Stimulated activated naive CD4-positive, alpha-beta T cell (primary cell): ENCODE measurements at places on chromosomes 1 and 21.
A peak's percentile ranks its signal among the peaks of the same experiment; 100 is the strongest.

DNA sequence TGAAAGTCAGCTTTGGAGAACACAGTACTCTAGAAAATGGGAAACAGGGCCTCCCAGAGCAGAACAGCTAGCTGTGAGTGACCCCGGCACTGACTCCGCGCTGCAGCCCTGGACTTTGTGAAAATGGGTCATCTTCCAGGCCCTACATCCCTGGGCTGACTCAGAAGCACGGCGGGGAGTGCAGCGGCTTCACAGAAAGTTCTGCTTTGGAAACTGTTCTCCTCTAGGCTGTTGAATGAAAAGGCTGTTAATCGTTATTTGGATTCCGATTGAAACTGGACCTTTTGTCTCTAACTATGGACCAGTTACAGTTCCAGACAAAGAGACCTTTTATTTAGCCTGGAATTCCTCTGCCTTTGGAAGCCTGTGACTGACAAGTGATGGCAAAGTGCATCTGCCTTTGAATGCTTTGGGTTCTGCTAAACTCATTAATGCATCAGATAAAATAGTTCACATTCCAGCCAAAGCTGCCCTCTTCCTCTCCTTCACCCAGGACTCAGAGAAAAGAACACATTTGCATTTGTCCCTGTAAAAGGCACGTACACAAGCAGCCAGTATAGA, 144.9 kb upstream of the HOOK1 start:
- DNase-seq, result no peak

DNA sequence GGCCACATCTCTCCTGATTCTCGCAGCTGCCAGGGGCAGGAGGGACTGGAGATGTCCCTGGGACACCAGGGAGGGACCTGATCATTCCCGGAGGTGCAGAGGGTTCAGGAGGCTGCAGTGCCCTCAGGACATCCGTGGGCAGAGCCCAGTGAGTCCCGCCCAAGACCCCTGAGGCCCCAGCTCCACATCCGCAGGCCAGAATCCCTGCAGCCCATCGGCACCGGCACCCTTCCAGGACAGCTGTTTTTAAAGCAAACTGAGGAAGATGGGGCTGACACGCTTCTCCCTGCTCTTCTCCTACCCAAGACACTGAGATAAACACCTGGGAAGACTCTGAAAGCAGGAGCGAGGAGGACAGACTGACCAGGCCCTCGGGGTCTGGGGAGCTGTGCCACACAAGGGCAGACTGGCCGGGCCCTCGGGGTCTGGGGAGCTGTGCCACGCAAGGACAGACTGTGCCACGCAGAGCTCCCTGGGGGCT, 25.5 kb downstream of the SLC19A1 start:
- no peak for DNase-seq

- DNase-seq, result no peak
Measured at GRCh38 chr1:121558514-121558913, 373.7 kb downstream of the SRGAP2C start.

- no peak for DNase-seq
Measured at GRCh38 chr1:22257290-22258275, 114.7 kb upstream of the WNT4 start.

- peak; percentile 68 for DNase-seq
Measured at GRCh38 chr1:174964261-174964971, 35.3 kb upstream of the CACYBP start.

DNA sequence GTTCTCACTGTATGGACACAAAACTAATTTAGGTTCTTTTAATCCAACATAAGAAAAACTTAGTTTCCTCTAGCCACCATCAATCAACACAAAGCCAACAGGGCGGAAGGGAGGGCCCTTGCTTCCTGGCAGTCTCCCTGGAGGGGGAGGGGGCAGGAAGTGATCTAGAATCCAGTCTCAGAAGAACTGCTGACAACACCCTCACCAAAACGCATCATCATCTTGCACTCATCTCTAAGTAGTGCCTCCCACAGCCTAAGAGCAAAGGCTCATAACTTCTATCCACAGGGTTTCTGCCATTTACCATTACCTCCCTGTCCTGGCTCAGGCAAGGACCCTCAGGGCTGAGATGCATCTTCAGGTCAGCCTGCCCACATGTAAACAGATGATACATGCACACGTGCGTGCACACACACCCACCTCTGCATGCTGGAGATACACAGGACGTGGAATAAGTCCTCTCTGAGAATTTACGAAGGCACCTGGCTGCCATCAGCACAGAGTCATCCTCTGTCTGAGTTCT, 20.5 kb downstream of the HIVEP3 start:
- DNase-seq, result peak; percentile 86

DNA sequence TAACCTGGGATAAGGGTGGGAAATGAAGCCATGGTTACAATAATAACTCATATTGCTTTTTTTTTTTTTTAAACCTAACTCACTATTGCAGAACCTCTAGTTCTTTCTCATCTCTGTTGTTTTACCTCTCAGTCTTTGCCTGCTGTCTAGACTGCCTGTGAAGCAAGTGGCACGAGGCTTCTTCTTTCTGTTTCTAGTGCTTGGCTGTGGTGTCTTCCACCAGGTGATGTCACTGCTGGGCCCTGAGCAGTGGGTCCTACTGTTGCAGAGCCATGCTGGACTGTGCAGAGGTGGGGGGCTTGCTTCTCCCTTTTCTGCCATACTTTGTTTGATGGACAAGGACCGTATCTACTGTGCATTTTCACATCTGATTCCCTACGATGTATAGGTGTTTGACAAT, 51.7 kb downstream of the ZNF326 start:
- DNase-seq, result no peak

- no peak for DNase-seq
Measured at GRCh38 chr1:178609015-178609414, 96.1 kb downstream of the TEX35 start.

DNA sequence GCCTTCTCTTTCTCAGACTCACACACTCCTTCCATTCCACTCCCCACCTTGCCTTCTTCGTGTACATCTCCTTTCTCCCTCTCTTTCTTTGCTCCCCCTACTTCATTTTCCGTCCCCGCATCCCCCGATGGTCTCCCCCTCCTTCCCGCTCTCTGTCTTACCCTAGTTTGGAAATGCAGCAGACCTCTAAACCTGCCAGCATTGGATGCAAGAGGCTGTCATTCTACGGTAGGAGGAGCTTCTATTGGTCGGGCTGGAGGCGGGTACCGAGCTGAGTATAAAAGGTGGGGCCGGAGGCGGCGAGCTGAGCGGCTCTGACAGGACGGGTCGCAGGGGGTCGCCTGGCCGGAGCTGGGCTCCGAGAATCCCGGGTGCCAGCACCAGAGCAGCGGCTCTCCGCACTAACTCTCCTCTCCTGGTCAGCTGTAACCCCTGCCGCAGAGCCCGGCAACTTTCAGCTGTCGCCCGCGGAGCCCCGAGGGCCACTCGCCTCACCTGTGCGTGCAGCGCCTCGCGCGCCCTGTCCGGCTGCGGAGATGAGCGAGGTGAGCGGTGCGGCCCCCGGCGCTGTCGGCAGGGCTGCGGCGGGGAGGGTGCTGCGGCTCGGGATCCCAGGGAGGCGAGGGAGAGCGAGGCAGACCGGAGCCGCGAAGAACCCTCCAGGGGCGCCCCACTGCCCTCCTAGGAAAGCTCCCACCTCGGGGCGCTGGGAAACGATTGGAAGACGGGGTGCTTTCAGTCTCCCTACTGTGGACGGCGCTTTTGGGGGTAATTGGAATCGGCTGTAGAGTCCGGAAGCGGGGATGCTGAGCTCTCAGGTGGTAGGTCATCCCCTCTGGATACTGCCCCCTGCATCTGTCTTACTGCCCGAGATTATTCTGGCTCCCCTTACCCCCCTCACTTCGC, at the start of gene PCP4L1:
TSS of gene PCP4L1 (plus strand) at position 307 of the 906 bp plus-strand sequence. CDS start at position 537, 230 bp downstream.
- peak; percentile 3 for DNase-seq

- DNase-seq, result no peak
Measured at GRCh38 chr1:234545517-234546386, 64.2 kb downstream of the IRF2BP2 start.

GRCh38 chr1:209008586-209008985, 574.9 kb upstream of the CAMK1G start:
- no peak for DNase-seq

- DNase-seq, result no peak
Measured at GRCh38 chr1:182869241-182869666, 30.1 kb downstream of the DHX9 start.

DNA sequence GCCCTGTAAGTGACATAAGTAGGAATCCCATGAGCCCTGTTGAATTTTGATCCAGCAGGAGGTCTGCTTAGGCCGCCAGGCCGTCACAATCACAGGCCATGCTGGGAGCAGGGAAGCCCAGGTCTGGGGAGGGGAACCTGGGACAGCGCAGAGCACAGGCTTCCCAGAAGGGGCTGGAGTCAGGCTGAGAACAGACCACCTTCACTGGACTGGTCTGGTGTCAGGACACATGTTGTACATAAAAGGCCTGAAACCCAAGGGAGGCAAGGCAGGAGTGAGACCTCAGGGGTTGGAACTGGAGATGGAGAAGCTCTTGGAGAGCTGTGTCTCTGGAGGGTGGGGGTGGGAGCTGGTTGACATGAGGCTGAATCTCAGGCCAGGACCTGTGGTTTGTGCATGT, 63.3 kb upstream of the ARTN start:
- no peak for DNase-seq

- no peak for DNase-seq
Measured at GRCh38 chr1:204222764-204223055, 8.9 kb upstream of the GOLT1A start.

- DNase-seq, result no peak
Measured at GRCh38 chr1:114215436-114215835, 61.8 kb upstream of the SYT6 start.
